SK-N-DZ (cell line): ENCODE measurements at places on chromosomes 7 and 10.

- no peak for DNase-seq
Measured at GRCh38 chr7:92002720-92003119, 62.1 kb downstream of the AKAP9 start.

DNA sequence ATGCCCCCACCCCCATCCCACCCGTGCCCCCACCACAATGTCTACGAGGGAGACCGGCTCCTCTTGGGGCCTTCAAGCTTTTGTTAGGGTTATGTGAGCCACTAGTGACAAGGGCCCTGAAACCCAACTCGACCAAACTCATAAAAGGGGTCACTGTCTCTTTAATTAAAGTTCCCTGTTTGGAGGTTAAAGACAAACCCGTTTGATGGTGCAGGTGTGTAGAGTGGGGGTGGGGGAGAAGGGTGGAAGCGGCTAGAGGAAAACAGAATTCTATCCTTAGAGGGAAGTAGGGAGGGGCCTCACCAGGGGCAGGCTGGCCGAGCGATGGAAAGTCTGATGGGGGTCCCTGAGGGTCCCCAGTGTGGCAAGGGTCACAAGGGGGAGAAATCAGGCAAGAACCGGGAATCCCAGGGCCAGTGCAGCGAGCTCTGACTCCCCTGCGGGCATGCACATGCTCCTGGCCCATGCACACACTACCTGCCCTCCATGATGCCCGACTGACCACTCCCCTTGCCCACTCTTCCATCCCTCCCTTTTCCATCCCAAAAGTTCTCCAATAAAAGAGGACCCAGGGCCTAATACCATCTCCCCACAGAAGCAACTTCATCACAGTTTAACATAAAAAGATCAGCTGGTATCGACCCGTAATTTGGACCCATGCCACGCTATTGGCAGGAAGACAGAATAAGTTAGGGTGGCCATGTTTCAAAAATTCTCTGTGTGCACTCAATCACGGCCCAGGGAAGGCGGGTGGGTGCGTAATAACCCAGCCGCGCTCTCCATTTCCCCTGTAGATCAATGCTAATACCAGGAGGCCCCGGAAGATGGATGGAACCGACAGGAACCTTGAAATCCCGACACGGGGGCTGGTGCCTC is 35.9 kb upstream of the SLF2 start:
- no peak for DNase-seq

DNA sequence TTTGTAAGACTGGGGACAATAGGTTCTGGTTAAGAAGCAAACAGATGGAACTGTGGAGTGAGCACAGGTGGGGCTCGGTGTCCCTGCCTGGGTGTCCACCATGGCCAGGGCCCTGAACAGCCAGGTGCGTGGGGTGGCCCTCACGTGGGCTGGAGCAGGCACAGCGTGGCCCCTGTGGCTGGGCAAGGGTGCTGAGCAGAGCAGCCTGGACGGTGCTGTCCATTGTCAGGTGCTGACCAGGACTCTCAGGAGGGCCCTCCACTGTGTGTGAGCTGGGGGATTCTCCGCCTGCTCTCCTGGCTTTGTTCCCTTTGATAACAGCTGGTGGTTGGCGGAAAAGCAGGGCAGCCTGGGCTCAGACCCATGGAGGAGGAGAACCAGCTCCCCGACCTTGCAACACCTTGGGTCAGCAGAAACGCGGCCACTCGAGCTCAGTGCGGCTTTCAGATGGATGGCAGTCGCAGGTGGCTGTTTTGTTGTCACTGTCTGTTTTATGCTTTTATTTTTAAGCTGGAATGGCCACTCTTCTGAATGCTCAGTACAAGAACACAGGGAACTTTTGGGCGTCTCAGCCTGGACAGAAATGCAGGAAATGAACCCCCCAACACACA is 273.9 kb upstream of the ADARB2 start:
- no peak for DNase-seq

DNA sequence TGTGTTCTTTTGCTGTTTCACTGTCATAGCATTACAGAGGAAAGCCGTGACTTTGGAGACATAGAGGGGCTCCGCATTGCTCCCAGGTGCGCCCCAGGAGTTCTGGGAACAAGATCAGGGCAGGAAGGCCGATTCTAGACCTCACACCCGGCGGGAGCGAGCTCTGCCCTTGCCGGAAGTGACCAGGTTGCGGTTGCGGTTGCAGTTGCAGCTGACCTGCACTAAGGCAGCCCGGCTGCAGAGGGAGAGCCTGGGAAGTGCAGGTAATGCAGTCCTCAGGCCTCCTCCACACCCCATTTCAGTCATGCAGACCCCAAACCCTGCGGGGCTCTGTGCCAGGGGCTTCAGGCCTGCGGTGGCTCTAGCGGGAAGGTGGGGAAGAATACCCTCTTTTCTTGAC is 130.0 kb upstream of the LANCL2 start:
- no peak for DNase-seq

- DNase-seq = no peak
Measured at GRCh38 chr10:27356738-27357137, 116.1 kb upstream of the ACBD5 start.

- DNase-seq = no peak
Measured at GRCh38 chr10:117536072-117536865, 6.3 kb upstream of the EMX2 start.
